Left ventricle myocardium inferior (tissue), 1 donor: ENCODE measurements at places on chromosomes 11 and 22. TPM values are rescaled to one million over a fixed set of nuclear protein-coding genes. Genes with fewer than 3 reads are reported as not detected.
A peak's percentile ranks its signal among the peaks of the same experiment; 100 is the strongest.

DNA sequence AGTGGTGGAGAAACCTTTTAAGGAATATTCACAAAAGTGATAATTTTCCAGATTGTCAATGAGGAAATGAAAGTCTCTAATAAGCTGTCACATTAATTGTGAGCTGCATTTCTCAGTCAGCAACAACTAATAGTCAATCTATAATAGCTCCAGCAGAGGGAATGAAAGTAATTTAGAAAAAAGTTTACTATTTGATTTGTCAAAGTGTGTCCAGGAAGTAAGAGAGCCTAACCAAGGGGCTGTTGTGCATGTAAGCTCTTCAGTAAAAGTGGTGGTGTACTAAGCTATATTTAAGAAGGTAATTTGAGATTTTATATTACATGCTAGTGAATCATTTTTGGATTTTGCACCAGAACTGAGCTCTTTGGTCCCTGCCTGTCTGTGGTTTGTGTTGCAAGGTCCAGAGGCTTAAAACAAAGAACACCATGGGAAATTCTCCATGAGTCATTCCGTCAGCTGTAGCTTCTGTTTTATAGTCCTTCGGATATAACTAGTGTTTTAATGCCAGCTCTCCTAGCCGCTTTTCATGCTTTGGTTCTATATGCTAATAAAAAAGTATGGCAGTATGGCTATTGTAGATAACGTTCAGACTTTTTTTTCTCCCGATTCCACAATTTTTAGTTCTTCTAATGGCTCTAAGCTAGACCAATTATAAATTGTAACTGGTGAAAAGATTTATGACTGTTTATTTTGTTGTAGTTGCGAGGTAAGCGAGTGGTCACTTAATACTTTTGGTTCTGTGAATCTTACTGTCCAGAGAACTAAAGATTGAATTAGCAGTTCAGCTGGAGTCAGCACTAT lies 64.6 kb downstream of the ARHGEF12 start:
- no peaks in the 10 kb centered on the region for H3K27me3 ChIP-seq
- H3K27ac ChIP-seq, result peak overlapping the region; percentile 12
- no peak for DNase-seq
- H3K4me1 ChIP-seq, result peaks cover 92% of the 10 kb centered on the region
- no peaks in the 10 kb centered on the region for H3K36me3 ChIP-seq
- H3K4me3 ChIP-seq, result peak overlapping the region; percentile 5

DNA sequence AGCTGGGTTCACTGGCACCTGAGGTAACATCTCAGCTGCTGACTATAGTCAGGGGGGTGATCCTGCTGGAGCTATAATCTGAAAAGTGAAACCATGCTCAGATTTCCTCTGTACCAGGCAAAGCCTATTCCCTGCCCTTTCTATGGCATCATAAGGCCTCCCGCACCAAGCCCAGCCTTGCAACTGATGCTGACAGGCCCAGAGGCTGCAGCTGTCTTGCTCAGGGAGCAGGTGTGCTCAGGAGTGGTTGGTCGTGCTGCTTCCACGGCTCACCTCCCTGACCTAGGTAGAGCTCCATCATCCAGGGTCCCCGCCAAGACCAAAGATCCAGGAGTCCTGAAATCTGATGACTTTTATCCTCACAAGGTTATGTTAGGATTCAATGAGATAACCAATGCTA lies 121.7 kb downstream of the FEZ1 start:
- H3K4me3 ChIP-seq, result no peak overlapping the region
- DNase-seq, result no peak
- peak overlapping the region; percentile 74 for H3K27ac ChIP-seq
- H3K27me3 ChIP-seq, result no peaks in the 10 kb centered on the region
- peaks cover 61% of the 10 kb centered on the region for H3K4me1 ChIP-seq
- H3K36me3 ChIP-seq, result no peaks in the 10 kb centered on the region

GRCh38 chr11:121524233-121524631 lies 71.5 kb upstream of the SORL1-AS1 start:
- H3K27ac ChIP-seq, result no peak overlapping the region
- no peak for DNase-seq
- no peaks in the 10 kb centered on the region for H3K27me3 ChIP-seq

SAA4 gene
- total RNA-seq, result not detected

GRCh38 chr22:28999919-29000556 lies 61.6 kb downstream of the C22orf31 start:
- H3K4me3 ChIP-seq, result no peak overlapping the region
- H3K27me3 ChIP-seq, result no peaks in the 10 kb centered on the region
- no peak for DNase-seq
- H3K36me3 ChIP-seq, result no peaks in the 10 kb centered on the region
- H3K4me1 ChIP-seq, result peaks cover 27% of the 10 kb centered on the region
- H3K27ac ChIP-seq, result no peak overlapping the region

GRCh38 chr11:57981536-57981935 lies 42.1 kb upstream of the OR9Q1 start:
- H3K36me3 ChIP-seq, result no peaks in the 10 kb centered on the region
- no peaks in the 10 kb centered on the region for H3K27me3 ChIP-seq
- H3K27ac ChIP-seq, result no peak overlapping the region
- no peak overlapping the region for H3K4me3 ChIP-seq
- H3K4me1 ChIP-seq, result peaks cover 6% of the 10 kb centered on the region
- DNase-seq, result no peak

DNA sequence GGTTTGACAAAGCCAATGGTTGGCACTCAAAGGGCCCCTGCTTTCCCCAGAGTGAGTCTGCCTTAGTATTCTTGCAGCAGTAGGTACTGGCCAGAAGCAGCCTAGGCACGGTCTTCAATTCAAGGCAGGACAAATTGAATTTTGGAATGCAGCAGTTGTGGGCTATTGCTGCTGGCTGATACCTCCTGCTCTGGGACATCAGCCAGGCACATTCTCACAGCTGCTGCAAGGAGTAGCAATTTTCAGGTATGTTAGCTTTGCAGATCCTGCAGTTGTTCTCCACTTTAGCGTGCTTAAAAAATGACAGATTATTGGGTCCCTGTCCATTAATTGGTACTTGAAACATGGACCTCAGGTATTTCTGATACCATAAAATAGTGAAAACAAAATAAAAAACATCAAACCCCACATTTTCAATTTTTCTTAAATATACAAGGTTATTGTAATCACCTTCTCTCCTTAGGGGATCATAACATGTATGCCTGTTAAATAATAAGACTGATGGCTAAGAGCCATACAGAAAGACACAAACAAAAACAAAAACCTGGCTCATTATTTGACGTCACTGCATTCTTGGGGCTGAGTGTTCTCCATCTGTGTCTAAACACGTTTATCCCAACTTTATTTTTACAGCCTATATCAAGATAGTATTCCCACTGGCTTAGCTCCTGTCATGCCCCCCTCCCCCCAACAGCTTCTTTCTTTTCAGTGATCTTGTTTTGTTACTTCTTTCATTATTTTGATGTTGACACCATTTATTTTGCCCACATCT lies 85.1 kb upstream of the CARD18 start:
- H3K36me3 ChIP-seq, result no peaks in the 10 kb centered on the region
- no peak for DNase-seq
- no peak overlapping the region for H3K27ac ChIP-seq
- no peaks in the 10 kb centered on the region for H3K27me3 ChIP-seq

OR52B4 gene
- not detected for total RNA-seq

DNA sequence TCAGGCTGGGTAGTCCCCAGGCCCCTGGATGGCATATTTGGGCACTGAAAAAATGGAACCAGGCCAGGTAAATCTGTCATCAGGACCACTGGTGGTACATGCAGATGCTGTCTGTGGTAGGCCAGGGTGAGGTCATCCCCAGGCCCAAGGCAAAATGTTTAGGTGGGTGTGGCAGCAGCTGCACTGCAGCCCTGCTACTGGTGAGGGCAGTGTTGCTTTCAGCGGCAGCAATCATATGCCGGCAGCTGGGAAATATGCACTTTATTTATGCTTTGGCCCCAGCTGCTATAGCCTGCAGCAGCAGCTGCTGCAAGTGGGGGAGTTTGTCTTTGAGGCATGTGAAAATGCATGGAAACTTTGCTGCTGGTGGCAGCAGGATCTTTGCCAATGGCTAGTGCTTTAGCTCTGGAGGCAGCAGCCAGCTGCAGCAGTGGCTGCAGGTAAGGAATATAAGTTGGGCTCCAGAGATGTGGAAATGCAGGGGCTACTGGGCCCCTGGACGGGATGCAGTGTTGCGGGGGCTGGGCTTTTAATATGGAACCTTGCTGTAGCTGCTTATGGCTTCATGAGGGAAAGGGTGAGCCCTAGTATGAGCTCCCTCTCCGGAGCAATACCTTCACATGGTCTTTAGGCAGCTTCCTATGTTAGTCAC lies 365.7 kb upstream of the CADM1 start:
- no peaks in the 10 kb centered on the region for H3K36me3 ChIP-seq
- no peak overlapping the region for H3K4me3 ChIP-seq
- DNase-seq, result no peak
- H3K27ac ChIP-seq, result no peak overlapping the region
- no peaks in the 10 kb centered on the region for H3K27me3 ChIP-seq

GRCh38 chr11:19673924-19674729 lies 38.5 kb upstream of the NAV2 start:
- no peaks in the 10 kb centered on the region for H3K27me3 ChIP-seq
- peak overlapping the region; percentile 91 for H3K27ac ChIP-seq
- H3K36me3 ChIP-seq, result no peaks in the 10 kb centered on the region
- H3K4me3 ChIP-seq, result no peak overlapping the region

VSIG2 gene
- total RNA-seq, result 1.2 TPM

KRTAP5-8 gene
- total RNA-seq, result not detected

DNA sequence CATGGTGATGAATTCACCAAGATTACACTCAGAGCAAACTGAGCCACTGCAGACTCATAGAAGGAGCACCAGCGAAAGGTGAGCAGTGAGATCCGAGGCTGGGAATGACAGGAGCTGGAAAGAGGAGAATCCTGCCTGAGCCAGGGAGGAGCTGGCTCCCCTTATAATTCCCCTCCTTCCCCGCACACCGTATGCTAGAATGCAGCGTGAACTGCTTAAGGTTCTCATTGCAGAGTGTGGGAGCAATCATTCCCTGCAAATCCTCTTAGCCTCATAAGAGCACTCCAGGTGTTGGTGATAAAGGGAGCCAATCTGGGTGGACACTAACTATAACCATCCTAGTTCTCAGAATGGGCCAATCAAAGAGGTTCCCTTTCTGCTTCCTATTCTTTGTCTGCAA lies 127.6 kb upstream of the TEAD1 start:
- no peak for DNase-seq
- H3K27ac ChIP-seq, result no peak overlapping the region
- peaks cover 26% of the 10 kb centered on the region for H3K4me1 ChIP-seq
- H3K27me3 ChIP-seq, result no peaks in the 10 kb centered on the region

DNA sequence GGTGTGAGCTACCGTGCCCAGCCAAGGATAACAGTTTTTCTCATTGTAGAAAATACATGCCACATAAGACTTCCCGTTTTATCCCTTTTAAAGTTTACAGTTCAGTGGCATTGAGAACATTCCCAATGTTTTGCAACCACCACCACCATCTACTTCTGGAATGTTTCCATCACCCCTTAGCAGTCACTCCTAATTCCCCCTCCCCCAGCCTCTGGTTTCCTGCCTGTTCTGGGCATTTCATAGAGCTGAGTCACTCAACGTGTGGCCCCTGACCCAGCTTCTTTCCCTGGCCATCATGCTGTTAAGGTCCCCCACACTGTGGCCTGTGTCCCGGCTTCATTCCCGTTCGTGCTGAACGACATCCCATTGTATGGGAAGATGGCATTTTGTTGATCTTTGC lies 30.7 kb downstream of the FGF4 start:
- no peaks in the 10 kb centered on the region for H3K36me3 ChIP-seq
- no peak for DNase-seq
- H3K4me1 ChIP-seq, result no peaks in the 10 kb centered on the region
- H3K27me3 ChIP-seq, result peaks cover 49% of the 10 kb centered on the region

DNA sequence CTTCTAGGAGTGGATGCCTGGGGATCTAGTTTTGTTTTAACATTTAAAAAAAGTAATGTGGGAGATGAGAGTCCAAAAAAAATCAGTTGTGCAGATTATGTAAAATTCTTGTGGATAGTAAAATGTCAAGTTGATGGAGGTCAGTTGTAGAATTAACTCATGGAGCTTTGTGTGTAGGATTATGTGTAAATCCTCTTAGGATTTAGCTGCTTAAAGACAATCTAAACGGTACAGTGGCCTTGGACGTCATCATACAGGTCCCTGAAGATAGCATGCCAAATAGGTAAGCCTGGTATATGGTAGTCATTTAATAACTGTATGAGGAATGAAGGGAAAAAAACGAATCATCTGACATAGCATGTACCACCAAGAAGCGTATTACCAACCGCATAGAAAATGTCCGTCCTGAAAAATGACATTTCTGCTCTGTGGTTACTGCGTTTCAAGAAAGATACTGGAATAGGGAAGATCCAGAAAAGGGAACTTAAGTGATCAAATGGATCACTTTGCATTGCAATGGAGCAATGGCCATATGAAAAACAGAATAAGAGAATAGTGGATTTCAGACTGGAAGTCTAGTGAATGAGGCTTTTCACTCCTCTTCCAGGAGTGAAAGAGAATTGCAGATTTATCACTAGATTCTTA lies 61.3 kb downstream of the BCL2L13 start:
- H3K4me3 ChIP-seq, result no peak overlapping the region
- peaks cover 6% of the 10 kb centered on the region for H3K4me1 ChIP-seq
- H3K27me3 ChIP-seq, result no peaks in the 10 kb centered on the region
- H3K27ac ChIP-seq, result no peak overlapping the region
- no peak for DNase-seq

GRCh38 chr22:36341640-36342041 lies 46.1 kb downstream of the MYH9 start:
- peaks cover 100% of the 10 kb centered on the region for H3K4me1 ChIP-seq
- no peak for DNase-seq
- H3K27ac ChIP-seq, result peak overlapping the region; percentile 100
- no peak overlapping the region for H3K4me3 ChIP-seq
